ENCODE measurements at places on chromosomes 1 and 21.

DNA sequence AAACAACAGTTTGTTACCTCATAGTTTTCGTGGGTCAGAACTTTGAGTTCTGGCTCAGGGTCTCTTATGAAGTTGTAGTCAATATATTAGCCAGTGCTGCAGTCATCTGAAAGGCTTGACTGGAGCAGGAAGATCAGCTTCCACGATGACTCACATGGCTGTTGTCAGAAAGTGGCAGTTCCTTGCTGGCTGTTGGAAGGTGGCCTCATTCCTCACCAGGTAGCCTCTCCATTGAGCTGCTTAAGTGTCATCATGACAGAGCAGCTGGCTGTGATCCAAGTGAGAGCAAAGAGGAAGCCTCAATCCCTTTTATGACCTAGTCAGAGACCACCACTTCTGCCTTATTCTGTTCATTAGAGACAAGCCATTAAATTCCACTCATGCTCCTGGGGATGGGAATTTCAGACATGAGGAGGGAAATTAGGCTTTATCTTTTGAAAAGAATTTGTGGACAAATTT is 5.6 kb downstream of the OSBPL9 start:
- no peak for DNase-seq

- no peak for DNase-seq
Observed at GRCh38 chr1:44043176-44044070, 12.2 kb upstream of the SLC6A9 start.

GRCh38 chr1:85867189-85867588 is 159.0 kb upstream of the ZNHIT6 start:
- no peak for DNase-seq

GRCh38 chr1:160342526-160342925 is 524 bp downstream of the COPA start:
- DNase-seq = no peak

- DNase-seq = no peak
Observed at GRCh38 chr1:104919188-104919587, 1169.5 kb downstream of the AMY1C start.

GRCh38 chr1:159141584-159142390 is 29.6 kb upstream of the CADM3 start:
- no peak for DNase-seq

- no peak for DNase-seq
Observed at GRCh38 chr1:223739366-223740037, 27.2 kb downstream of the CAPN2 start.

GRCh38 chr1:22350924-22351767 is 100.5 kb upstream of the ZBTB40 start:
- DNase-seq = no peak

DNA sequence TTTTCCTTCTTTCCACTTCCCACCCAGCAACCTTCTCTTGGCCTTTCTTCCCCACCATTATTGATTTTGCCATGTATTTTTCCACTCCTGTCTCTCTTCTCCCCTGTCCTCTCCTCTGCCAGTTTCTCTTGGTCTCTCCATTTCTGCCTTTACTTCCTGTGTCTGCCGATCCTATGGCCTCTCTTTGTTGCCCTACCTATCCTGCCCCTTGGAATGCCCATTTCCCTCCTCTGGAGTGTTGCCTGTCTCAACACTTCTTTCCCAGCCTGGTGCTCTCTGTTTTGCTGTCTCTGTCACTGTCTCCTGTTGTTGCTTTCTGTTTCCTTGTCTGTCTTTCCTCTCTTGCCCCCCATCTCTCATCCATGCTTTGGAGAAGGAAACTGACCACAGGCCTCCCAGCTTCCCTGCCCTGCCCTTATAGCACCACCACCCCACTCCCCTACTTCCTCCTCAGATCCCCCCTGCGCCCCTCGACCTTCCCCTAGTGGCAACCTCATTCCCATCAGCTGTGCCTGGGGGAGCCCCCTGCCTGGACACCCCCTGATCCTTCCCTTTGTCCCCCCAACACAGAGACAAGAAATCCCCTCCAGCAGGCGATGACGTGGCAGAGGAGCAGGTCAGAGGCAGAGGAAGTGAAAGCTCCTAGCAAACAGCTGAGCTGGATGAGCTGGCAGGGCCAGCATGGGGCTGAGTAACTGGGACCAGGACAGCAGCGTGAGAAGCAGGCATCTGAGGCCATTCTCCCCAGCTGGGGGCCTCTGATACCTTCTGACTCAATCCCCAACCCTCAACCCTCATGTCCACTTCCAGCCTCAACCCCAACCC is 6.6 kb upstream of the ETV3L start:
- DNase-seq = peak; percentile 70

- DNase-seq = no peak
Observed at GRCh38 chr1:41380195-41380594, 19.0 kb downstream of the FOXO6 start.

- DNase-seq = no peak
Observed at GRCh38 chr1:114015075-114015474, 35.8 kb downstream of the OLFML3 start.

- no peak for DNase-seq
Observed at GRCh38 chr1:175174309-175175102, 18.1 kb downstream of the KIAA0040 start.

- DNase-seq = no peak
Observed at GRCh38 chr1:196669051-196669450, 17.2 kb downstream of the CFH start.

- DNase-seq = no peak
Observed at GRCh38 chr1:95532335-95532734, 298.3 kb downstream of the RWDD3 start.

Data from AG04450 (cell line).